ENCODE measurements at places on chromosomes 12 and 14. TPM values are rescaled to one million over a fixed set of nuclear protein-coding genes. Genes with fewer than 3 reads are reported as not detected.

The PSMB5 gene
- total RNA-seq: 155 TPM

The CYP27B1 gene
- total RNA-seq: 0.66 TPM

The NOVA1 gene
- 10.3 TPM for total RNA-seq

DNA sequence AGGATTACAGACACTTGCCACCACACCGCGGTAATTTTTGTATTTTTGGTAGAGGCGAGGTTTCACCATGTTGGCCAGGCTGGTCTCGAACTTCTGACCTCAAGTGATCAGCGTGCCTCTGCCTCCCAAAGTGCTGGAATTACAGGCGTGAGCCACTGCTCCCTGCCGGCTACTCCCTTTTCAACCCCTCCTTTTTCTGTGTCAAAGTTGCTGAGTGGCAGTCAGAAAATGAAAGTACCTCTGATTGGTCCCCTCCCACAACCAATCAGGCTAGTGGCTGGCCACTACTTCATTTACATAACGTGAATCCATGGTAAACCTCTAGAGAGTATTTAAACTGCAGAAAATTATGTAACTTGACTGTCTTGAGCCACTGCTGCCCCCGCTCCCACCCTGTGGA lies 5.9 kb downstream of the RESF1 start:
- no peak overlapping the region for H3K4me3 ChIP-seq
- peaks cover 29% of the 10 kb centered on the region for H3K36me3 ChIP-seq
- peaks cover 60% of the 10 kb centered on the region for H3K4me1 ChIP-seq
- H3K27ac ChIP-seq: no peak overlapping the region

- DNase-seq: no peak
- H3K27me3 ChIP-seq: no peaks in the 10 kb centered on the region
- no peaks in the 10 kb centered on the region for H3K4me1 ChIP-seq
- no peaks in the 10 kb centered on the region for H3K36me3 ChIP-seq
- no peak overlapping the region for H3K4me3 ChIP-seq
- H3K27ac ChIP-seq: no peak overlapping the region
These were observed 150.7 kb upstream of the CPM start for GRCh38 chr12:69083689-69084088.

DNA sequence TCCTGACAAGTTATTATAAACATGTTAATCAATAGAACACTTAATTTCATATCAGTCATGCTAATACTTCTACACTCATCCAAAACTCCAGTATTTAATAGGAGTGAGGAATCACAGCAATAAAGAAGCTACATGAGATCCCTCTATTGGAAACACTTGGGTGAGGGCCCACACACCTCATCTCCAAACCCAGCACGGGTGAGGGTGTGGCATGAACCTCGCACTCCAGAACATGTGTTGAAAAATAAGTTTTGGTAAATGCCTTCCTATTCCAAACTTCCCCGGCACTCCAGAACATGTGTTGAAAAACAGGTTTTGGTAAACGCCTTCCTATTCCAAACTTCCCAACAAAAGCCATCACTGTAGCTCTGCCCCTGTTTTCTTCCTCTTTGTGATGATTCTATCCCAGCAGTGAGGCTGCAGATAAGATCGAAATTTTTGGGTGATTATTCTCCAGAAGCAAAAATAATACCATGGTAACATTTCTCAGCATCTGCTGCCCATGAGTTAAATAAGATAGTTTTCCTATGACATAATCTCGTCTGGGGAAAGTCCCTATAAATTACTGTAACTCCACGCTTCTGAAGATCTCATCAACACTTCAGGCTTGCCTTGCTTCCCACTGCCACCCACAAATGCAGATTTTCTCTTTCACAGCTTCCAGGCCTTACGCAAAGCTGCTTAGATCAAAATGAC lies 24.4 kb upstream of the PTPRB start:
- peaks cover 5% of the 10 kb centered on the region for H3K4me1 ChIP-seq
- H3K27ac ChIP-seq: no peak overlapping the region
- no peaks in the 10 kb centered on the region for H3K36me3 ChIP-seq
- no peak for DNase-seq
- H3K27me3 ChIP-seq: no peaks in the 10 kb centered on the region

DNA sequence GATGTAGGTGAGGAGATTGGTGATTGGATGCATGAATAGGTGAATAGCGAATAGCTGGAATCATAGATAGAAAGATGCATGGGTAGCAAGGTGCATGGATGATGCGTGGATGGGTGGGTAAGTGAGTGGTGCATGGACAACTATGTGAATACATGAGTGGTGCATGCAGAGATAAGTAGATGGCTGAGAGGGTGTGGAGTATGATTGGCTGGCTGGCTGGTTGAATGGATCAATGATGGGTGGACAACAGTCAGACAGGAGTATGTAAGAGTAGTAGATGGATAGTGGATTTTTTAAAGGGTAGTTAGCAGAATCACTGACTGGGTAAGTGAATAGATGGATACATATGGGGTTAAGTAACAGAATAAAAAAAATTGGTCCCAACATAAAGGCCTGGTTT lies 33.9 kb downstream of the SERPINA3 start:
- no peaks in the 10 kb centered on the region for H3K36me3 ChIP-seq
- no peak overlapping the region for H3K4me3 ChIP-seq
- no peaks in the 10 kb centered on the region for H3K4me1 ChIP-seq
- DNase-seq: peak; percentile 26

DNA sequence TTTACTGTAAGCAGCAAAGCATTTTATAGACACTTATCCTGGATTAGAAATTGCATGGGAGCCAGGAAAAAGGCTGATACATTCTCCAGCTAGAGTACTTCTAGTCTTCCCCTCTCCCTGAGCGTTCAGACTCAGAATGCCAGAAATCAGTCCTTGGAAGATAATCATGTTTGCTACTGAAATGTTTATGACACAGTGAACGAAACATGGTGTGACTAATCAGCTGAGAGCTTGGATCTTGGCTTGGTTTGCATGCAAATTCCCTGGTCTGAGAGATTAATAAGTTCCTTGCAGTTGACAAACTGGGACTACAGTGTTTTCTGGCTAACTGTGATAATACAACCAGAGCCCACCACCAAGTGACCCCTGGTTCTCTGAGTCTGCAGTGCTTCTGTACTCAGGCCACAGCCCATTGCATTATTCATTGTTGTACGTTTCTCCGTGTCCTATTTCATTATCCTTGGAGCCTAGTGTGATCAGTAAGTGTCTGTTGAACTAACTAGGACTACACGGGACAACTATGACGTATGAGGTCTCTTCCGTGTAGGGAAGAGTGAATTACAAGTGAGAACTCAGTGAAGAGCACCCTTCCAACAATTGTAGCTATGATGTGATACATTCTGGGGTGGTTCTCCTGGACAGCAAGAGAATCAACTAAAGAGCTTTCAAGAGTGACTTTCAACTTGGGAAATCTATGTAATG lies 34.6 kb upstream of the EVL start:
- no peaks in the 10 kb centered on the region for H3K36me3 ChIP-seq
- peak overlapping the region; percentile 75 for H3K27ac ChIP-seq
- DNase-seq: no peak
- H3K27me3 ChIP-seq: no peaks in the 10 kb centered on the region
- H3K4me3 ChIP-seq: no peak overlapping the region
- peaks cover 30% of the 10 kb centered on the region for H3K4me1 ChIP-seq

GRCh38 chr12:122437656-122438121 lies 15.2 kb upstream of the CLIP1 start:
- peak; percentile 92 for DNase-seq
- no peaks in the 10 kb centered on the region for H3K36me3 ChIP-seq
- H3K27me3 ChIP-seq: no peaks in the 10 kb centered on the region
- H3K4me3 ChIP-seq: peak overlapping the region; percentile 18

GRCh38 chr12:47317175-47317915 lies 237.6 kb upstream of the AMIGO2 start:
- no peaks in the 10 kb centered on the region for H3K36me3 ChIP-seq
- H3K4me3 ChIP-seq: no peak overlapping the region
- peak overlapping the region; percentile 18 for H3K27ac ChIP-seq
- DNase-seq: no peak
- peaks cover 7% of the 10 kb centered on the region for H3K4me1 ChIP-seq

GRCh38 chr12:14278294-14278953 lies 87.1 kb upstream of the ATF7IP start:
- no peaks in the 10 kb centered on the region for H3K27me3 ChIP-seq
- H3K4me3 ChIP-seq: no peak overlapping the region
- H3K27ac ChIP-seq: no peak overlapping the region
- no peak for DNase-seq

GRCh38 chr12:119630962-119631550 lies 36.9 kb upstream of the PRKAB1 start:
- peaks cover 20% of the 10 kb centered on the region for H3K27me3 ChIP-seq
- DNase-seq: no peak
- no peaks in the 10 kb centered on the region for H3K36me3 ChIP-seq
- H3K4me1 ChIP-seq: no peaks in the 10 kb centered on the region
- H3K27ac ChIP-seq: no peak overlapping the region
